ENCODE measurements at places on chromosomes 7 and 10. TPM values are rescaled to one million over a fixed set of nuclear protein-coding genes. Genes with fewer than 3 reads are reported as not detected.

Gene COX19
- total RNA-seq = 28.4 TPM

Gene CYP17A1
- total RNA-seq = not detected

Gene PPRC1
- total RNA-seq = 42.6 TPM

Gene DBNL
- total RNA-seq = 57.8 TPM

Gene RADIL
- total RNA-seq = 0.53 TPM

Gene ZNF775
- total RNA-seq = 8.2 TPM

Gene MOGAT3
- not detected for total RNA-seq

Gene COL1A2
- total RNA-seq = 0.56 TPM

Gene FKBP9
- 1.7 TPM for total RNA-seq

Gene TAS2R3
- 1.8 TPM for total RNA-seq

Gene GPAM
- total RNA-seq = 10.6 TPM

Gene SFTPD
- not detected for total RNA-seq

Gene UFSP1
- 0.83 TPM for total RNA-seq

Gene ALDH18A1
- 52.8 TPM for total RNA-seq

Gene ANXA8L1
- 0.51 TPM for total RNA-seq

Gene CDHR1
- total RNA-seq = 0.36 TPM

Gene H2AZ2
- total RNA-seq = 274 TPM

Gene KIAA1217
- 0.84 TPM for total RNA-seq

Gene LIPK
- not detected for total RNA-seq

Gene IGFBP1
- not detected for total RNA-seq

Gene ELOVL3
- total RNA-seq = not detected
